ENCODE measurements at places on chromosomes 1 and 21.

DNA sequence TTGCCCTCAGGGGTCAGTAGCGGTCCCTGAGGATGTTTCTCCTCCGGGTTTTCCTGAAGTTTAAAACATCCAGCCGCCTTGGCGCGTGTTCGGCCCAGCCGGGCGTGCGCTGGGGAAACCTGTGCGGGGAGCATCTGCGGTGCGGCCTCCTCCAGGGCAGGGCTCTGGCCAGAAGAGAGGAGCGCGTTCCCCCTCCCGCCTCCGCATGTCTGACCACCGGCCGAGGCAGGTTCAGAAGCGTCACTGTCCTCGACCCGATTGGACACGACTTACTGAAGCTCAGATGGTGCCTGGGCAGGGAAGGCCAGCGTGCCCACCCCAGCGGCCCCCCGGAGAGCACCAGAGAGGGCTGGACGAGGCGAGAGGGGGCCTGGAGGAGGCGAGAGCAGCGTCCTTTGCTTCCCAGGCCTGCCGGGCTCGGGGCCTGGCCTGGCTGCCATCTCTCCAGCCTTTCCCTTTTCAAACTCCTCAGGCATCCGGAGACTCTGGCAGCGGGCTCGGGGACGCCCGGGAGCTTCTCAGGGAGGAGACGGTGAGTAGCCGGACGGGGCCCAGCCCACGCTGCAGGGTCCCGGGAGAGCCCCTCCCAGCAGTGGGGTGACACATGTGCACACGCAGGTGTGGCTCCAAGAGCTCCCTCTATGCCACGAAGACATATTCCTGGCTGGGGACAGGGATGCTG is 67.1 kb downstream of the SLC19A1 start:
- DNase-seq = no peak

- no peak for DNase-seq
Measured at GRCh38 chr1:29254346-29254745, 18.0 kb downstream of the PTPRU start.

GRCh38 chr1:165235777-165236291 is 120.7 kb downstream of the LMX1A start:
- DNase-seq = no peak

DNA sequence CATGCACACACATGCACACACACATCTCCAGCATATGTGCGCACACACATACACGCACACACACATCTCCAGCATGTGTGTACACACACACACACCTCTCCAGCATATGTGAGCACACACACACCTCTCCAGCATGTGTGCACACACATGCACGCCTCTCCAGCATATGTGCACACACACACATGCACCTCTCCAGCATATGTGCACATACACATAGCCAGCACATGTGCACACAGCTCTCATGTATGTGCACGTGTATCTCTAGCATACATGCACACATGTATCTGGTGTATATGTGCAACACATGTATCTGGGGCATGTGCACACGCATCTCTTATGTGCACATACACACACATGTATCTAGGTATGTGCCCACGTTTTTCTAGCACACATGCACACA is 57.9 kb downstream of the SLC19A1 start:
- no peak for DNase-seq

DNA sequence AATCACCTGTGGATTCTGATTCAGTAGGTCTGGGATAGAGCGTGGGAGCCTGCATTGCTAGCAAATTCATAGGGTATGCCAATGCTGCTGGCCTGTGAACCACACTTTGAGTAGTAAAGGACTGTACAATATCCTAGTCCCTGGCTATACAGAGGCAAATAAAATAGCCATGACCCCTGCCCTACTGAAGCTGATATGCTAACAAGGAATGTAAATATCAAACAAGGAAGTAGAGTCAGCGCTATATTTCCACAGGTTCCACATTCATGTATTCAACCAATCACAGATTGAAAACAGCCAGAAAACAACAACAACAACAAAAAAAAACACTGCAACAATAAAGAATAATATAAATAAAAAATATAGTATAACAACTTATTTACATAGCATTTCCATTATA is 77.8 kb downstream of the TM2D1 start:
- DNase-seq = no peak

DNA sequence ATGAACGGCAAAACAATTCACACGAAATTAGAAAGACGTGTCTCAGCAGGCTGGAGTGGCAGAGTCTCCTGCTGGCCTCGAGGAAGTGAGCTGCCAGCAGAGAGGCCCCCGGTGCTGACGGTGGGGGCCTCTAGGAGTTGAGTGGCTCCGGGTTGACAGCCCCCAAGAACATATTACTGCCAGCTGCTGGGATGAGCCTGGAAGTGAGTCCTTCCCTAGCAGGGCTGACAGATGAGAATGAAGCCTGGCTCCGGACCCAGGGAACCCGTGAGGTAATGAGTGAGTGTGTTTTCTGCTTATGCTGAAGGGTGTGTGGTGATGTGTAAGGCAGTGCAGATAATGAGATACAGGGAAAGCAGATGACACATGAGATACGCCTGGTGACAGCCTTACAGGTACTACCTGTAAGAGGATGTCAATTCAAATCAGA is 23.5 kb upstream of the LRRC47 start:
- DNase-seq = no peak

DNA sequence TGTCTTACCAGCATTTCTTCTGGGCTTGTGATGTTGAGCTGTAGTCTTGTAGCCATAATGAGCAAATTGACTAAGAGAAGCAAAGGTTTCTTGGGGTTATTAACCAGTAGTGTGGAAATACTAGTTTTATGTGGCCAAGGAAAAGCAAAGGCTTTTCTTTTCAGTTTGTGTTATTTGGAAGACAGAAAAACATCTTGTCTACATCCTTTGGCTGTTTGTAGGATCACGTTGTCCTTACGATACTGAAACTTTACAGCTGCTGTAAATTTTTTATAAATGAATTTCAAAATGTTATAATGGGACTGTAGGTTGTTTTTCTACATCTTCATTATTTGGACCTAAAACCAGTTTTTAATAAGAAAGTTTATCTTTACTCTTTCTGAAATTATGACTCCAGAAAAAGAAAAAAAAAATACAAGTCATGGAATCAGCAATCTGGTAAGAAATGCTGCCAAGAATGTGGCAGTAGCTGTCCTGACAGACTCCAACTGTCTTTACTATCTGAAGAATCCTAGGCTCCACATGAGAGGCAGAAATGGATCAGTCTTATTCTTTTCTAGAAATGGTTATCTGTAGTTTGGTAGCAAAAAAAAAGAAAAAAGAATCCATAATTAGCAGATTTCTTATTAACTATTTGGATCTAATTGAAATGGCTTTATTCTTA is 41.6 kb upstream of the QSOX1 start:
- DNase-seq = no peak

DNA sequence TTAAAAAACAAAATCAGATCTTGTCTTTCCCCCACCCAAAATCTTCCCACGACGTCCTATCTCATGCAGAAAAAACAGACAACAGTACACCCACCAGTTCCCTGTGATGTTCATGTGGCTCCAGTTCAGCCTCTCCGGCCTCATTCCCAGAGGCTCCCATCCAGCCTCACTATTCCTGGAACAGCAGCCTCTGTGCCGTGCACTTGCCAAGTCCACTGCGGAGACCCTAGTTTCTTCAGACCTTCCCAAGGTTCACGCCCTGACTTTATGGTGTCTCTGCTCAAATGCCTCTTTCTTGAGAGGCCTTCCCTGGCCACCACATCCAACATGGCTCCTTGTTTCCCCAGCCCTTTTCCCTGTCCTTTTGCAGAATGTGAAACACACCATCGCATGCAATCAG is 106.3 kb upstream of the BACE2 start:
- DNase-seq = no peak

GRCh38 chr1:93123201-93123783 is 44.2 kb downstream of the MTF2 start:
- no peak for DNase-seq

GRCh38 chr21:34812504-34813265 is 143.9 kb downstream of the CLIC6 start:
- DNase-seq = no peak

DNA sequence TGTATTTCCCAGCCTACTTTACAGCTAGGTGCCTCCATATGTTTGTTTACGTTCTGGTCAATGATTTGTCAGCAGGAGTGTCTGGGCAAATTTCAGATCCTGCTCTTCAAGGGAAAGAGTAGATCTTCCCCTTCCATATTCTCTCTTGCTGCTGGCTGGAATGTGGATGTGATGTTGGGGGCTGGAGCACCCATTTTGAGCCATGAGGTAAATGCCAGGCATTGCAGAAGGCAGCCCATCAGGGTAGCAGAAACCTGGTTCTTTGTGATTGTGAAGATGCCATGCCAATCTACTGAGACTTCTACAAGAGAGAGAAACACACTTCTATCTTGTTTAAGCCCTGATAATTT is 25.1 kb downstream of the RUNX1 start:
- no peak for DNase-seq

- no peak for DNase-seq
Measured at GRCh38 chr1:111967067-111967690, 22.3 kb downstream of the KCND3 start.

DNA sequence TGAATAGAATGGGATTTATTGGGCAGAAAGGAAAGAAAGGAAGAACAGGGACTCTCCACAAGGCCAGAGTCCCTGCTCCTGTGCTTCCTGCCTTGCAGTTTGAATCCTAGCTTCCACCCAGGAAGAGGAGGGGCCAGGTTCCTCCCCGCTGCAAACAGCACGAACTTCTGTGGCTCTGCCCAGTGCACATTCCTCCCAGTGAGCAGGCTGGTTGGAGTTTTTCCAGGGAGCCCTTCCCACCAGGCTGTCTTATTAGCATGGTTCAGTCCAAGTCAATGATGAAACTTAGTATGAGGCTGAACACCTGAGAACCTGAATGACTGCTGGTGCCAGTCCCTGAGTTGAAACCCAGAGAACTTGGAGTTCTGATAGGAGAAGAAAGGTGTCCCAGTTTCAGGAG is 247.2 kb downstream of the DUSP10 start:
- peak; percentile 43 for DNase-seq

GRCh38 chr1:65289449-65289848 is 19.9 kb upstream of the DNAJC6 start:
- no peak for DNase-seq

- no peak for DNase-seq
Measured at GRCh38 chr21:28159396-28159795, 833.3 kb downstream of the LTN1 start.

Measured in activated CD4-positive, alpha-beta T cell treated with anti-CD3 and anti-CD28 coated beads, Interleukin-2, amount 10 ng/mL, durations not matched to agents 24 days and 14 days (primary cell).